Spinal cord (tissue), 10 donors: ENCODE measurements at places on chromosomes 1 and 21. TPM values are rescaled to one million over a fixed set of nuclear protein-coding genes. Genes with fewer than 3 reads are reported as not detected.

The OR2L8 gene
- not detected for polyA plus RNA-seq

The CCDC17 gene
- polyA plus RNA-seq: 1.7 TPM

The DNAI4 gene
- polyA plus RNA-seq: 10.3 TPM

The PTPRC gene
- polyA plus RNA-seq: 8.0 TPM

The CELA3A gene
- polyA plus RNA-seq: not detected

The CA6 gene
- polyA plus RNA-seq: 0.30 TPM

The LCE6A gene
- polyA plus RNA-seq: not detected

The BEND5 gene
- 27.7 TPM for polyA plus RNA-seq

The ARHGAP30 gene
- 3.1 TPM for polyA plus RNA-seq
